ENCODE measurements at places on chromosomes 3 and 15.

- DNase-seq, result no peak
- H3K36me3 ChIP-seq, result no peaks in the 10 kb centered on the region
- H3K4me1 ChIP-seq, result no peaks in the 10 kb centered on the region
- H3K27ac ChIP-seq, result no peak overlapping the region
- no peaks in the 10 kb centered on the region for H3K27me3 ChIP-seq
These were observed 24.3 kb upstream of the FBXL22 start for GRCh38 chr15:63572749-63573464.

DNA sequence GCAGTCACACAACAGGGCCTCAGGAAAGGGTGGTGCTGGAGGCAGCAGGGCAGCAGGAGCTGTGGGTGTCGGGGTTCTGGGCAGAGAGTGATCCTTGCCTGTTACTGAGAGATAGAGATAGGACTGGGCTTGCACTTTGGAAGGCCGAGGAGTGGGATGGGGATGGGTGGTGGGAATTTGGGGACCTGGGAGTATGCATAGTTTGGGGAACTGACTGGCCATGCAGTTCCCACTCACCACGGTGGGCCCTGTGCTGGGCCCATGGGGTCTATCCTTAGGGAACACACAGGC, 192.5 kb upstream of the LINGO1 start:
- H3K4me3 ChIP-seq, result no peak overlapping the region
- DNase-seq, result no peak
- no peak overlapping the region for H3K27ac ChIP-seq
- no peaks in the 10 kb centered on the region for H3K36me3 ChIP-seq
- peaks cover 2% of the 10 kb centered on the region for H3K27me3 ChIP-seq

GRCh38 chr3:65712140-65712539, 326.6 kb downstream of the MAGI1 start:
- no peaks in the 10 kb centered on the region for H3K27me3 ChIP-seq
- H3K36me3 ChIP-seq, result no peaks in the 10 kb centered on the region
- DNase-seq, result no peak

GRCh38 chr3:41907330-41908073, 54.4 kb downstream of the ULK4 start:
- H3K27me3 ChIP-seq, result no peaks in the 10 kb centered on the region
- H3K4me3 ChIP-seq, result no peak overlapping the region
- no peak overlapping the region for H3K27ac ChIP-seq

DNA sequence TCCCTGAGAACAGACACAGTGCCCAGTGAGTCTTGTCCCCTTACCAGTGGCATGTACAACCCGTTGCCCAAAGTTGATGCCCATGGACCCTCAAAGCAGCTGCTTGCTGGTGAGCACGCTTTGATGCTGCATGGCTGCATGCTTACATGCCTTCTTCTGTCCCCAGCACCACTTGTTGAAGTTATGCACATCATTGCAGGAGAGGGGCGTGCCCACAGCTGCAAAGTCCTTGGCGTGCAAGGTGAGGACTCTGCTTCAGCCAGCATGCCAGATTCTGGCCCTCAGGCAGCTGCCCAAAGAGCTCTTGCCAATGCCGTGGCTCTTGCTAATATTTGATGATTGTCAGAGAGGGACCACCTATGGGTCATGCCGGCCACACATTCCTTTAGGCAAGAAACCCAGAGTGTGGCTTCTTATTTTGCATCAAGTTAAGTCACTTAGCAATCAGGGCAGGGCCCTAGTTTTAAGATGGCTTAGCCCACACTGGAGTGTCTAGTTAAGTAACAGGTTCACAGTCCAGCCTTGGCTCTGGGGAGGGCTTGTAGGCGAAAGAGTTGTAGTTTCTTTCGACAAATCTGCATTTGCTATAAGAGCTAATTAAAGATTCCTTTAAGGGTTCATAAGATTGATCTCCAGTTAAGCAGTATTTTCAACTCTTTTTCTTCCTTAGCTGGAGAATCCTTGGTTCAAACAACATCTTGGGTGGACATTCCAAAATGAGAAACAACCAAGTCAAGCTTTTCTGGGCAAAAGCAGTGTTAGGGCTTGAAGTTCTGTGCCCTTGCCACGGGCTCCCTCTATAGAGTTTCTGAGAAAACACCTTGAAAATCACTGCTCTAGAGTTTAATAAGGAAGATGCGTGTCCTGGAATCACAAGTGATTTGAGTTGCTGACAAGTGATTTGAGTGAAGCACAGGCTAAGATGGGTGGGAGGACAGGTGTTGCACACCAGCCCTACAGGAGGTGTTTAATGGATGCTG, 128.6 kb downstream of the SLCO3A1 start:
- no peak overlapping the region for H3K27ac ChIP-seq
- H3K27me3 ChIP-seq, result no peaks in the 10 kb centered on the region

DNA sequence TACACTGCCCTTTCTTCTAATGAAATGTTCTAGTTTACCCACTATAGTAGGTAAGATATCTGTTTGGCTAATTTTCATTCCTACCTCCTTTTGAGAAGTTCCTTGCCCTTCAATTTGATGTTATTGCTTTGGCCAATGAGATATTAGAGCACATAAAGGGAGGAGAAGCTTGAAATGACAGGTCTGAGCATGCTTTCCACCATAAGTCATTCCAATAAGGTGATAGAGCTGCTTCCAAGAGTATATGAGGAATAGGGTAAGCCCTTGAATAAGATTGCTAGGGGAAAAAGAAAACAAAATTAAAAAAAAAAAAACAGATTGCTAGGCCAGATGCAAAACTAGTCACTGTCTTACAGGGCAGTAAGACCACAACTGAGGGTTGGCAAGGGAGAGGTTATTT, 78.9 kb upstream of the TRIM42 start:
- H3K4me1 ChIP-seq, result no peaks in the 10 kb centered on the region
- H3K4me3 ChIP-seq, result no peak overlapping the region
- no peaks in the 10 kb centered on the region for H3K36me3 ChIP-seq
- H3K27ac ChIP-seq, result no peak overlapping the region

DNA sequence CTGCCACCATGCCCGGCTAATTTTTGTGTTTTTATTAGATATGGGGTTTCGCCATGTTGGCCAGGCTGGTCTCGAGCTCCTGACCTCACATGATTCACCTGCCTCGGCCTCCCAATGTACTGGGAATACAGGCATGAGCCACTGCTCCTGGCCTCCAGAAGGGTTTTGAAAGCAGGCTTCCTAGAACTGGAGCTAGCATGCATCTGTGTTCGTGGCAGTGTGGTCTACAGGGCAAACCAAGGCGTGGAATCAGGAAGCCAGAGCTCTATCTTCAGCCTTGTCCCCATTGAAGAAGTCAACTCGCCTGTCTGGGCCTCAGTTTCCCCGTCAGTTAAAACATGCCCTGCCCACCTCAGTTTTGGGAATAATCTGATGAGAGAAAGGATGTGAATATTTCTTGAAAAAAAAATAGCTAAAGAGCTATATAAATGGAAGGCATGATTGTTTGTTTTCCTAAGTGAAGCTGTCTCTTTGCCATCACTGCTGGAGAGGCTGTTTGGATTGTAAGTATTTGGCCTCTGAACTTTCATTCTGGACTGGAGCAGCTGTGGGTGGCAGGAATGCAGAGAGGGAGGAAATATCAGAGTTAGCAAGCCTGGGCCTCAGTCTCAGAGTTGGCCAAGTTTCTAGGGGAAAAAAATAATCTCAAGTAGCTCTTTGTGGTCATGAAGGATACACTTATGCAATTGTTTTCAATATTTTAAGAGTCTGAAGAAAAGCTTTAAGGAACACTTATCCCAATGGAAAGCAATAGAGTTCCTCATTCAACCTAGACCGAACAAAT, 36.5 kb upstream of the UACA start:
- peak overlapping the region; percentile 56 for H3K27ac ChIP-seq
- peak; percentile 31 for DNase-seq
- no peaks in the 10 kb centered on the region for H3K27me3 ChIP-seq
- H3K4me1 ChIP-seq, result no peaks in the 10 kb centered on the region
- H3K36me3 ChIP-seq, result no peaks in the 10 kb centered on the region

DNA sequence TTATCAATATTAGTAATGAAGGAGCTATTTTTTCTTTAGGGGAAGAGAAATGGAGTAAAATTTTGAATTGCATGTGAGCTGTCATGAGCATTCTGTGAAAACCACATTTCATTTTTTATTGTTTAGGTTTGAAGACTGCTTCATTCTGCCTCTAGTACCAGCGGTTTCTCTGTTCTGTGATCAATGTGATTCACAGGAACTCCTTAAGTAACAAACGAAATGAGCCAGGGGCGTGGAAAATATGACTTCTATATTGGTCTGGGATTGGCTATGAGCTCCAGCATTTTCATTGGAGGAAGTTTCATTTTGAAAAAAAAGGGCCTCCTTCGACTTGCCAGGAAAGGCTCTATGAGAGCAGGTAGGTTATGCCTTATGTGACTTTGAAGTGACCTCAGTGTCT, 13.0 kb downstream of the NIPA2 start:
- H3K27ac ChIP-seq, result no peak overlapping the region
- H3K36me3 ChIP-seq, result no peaks in the 10 kb centered on the region
- H3K27me3 ChIP-seq, result no peaks in the 10 kb centered on the region
- no peak for DNase-seq

- no peak overlapping the region for H3K27ac ChIP-seq
- no peaks in the 10 kb centered on the region for H3K27me3 ChIP-seq
- DNase-seq, result no peak
- H3K36me3 ChIP-seq, result no peaks in the 10 kb centered on the region
These were observed 10.1 kb downstream of the PARP15 start for GRCh38 chr3:122587572-122587971.

DNA sequence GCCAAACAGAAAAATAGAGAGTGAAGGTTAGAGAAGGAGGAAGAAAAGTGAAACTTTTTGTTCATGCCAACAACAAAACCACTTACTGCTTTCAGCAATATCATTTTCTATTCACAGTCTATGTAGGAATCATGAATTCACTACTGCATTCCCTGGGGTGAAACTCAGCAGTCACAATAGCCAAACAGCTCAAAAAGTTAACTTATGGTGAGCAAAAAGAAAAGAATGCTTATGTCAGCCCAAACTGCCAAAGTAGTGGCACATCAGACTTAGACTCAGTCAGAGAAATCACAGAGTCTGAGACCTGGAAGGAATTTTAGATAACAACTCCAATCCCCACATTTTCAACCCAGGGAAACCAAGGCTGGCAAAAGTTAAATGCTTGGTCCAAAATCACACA, 238.7 kb upstream of the TMCO5A start:
- H3K4me1 ChIP-seq, result no peaks in the 10 kb centered on the region
- no peak overlapping the region for H3K4me3 ChIP-seq
- no peak for DNase-seq
- H3K36me3 ChIP-seq, result no peaks in the 10 kb centered on the region

DNA sequence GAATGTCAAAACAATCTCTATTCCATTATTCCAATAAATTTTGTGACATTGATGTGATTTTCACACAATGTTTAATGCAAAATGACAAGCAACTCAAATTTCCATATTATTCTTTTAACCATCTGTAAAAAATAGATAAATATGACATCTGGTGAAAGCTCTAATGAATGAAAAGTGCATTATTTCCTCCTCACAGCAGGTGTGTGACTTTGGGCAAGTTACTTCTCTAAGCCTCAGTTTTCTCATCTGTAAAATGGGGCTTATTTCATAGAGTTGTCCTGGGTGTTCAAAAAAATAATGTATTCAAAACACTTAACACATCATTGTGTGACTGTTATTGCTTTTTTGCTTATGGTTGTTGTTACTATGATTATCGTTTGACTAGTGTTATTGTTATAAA, 70.4 kb downstream of the THBS1 start:
- H3K4me1 ChIP-seq, result no peaks in the 10 kb centered on the region
- H3K27me3 ChIP-seq, result no peaks in the 10 kb centered on the region
- H3K27ac ChIP-seq, result no peak overlapping the region
- no peak overlapping the region for H3K4me3 ChIP-seq
- DNase-seq, result no peak

- H3K36me3 ChIP-seq, result no peaks in the 10 kb centered on the region
- DNase-seq, result no peak
- no peak overlapping the region for H3K4me3 ChIP-seq
- peaks cover 2% of the 10 kb centered on the region for H3K4me1 ChIP-seq
- H3K27ac ChIP-seq, result no peak overlapping the region
These were observed 465.8 kb upstream of the PROK2 start for GRCh38 chr3:72250725-72251124.

- H3K27ac ChIP-seq, result no peak overlapping the region
- H3K36me3 ChIP-seq, result no peaks in the 10 kb centered on the region
- no peaks in the 10 kb centered on the region for H3K4me1 ChIP-seq
- no peaks in the 10 kb centered on the region for H3K27me3 ChIP-seq
- H3K4me3 ChIP-seq, result no peak overlapping the region
- no peak for DNase-seq
These were observed 40.5 kb upstream of the MITF start for GRCh38 chr3:69698728-69699127.

GRCh38 chr3:168037020-168037419, 58.7 kb downstream of the GOLIM4 start:
- no peaks in the 10 kb centered on the region for H3K36me3 ChIP-seq
- H3K4me1 ChIP-seq, result no peaks in the 10 kb centered on the region
- no peak overlapping the region for H3K4me3 ChIP-seq
- no peaks in the 10 kb centered on the region for H3K27me3 ChIP-seq
- no peak overlapping the region for H3K27ac ChIP-seq

DNA sequence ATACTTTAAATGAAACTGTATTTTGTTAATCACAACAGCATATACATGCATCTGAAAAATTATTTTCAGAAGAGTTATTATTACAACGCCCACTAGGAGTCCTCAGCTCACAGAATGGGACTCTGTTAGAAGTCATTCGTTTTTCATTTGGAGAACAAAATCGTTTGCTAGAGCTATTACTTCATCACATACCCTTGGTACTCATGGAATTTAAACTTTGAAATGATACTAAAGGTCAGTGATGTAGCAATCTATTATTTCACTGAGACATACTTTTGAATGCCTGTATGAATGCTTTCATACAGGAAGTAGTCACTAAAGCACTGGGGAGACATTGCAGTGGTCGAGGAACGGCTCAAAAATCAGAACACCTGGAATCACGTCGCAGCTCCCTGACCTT, 198.1 kb downstream of the MBNL1 start:
- no peaks in the 10 kb centered on the region for H3K36me3 ChIP-seq
- no peak overlapping the region for H3K4me3 ChIP-seq
- DNase-seq, result no peak
- H3K27me3 ChIP-seq, result no peaks in the 10 kb centered on the region
- no peaks in the 10 kb centered on the region for H3K4me1 ChIP-seq

- no peaks in the 10 kb centered on the region for H3K36me3 ChIP-seq
- H3K27me3 ChIP-seq, result no peaks in the 10 kb centered on the region
These were observed 4.3 kb upstream of the CCR4 start for GRCh38 chr3:32946973-32947788.

GRCh38 chr3:134136604-134137003, 106.9 kb upstream of the SLCO2A1 start:
- DNase-seq, result no peak
- H3K36me3 ChIP-seq, result no peaks in the 10 kb centered on the region
- no peak overlapping the region for H3K4me3 ChIP-seq
- no peak overlapping the region for H3K27ac ChIP-seq
- H3K4me1 ChIP-seq, result no peaks in the 10 kb centered on the region

- H3K36me3 ChIP-seq, result no peaks in the 10 kb centered on the region
- peaks cover 2% of the 10 kb centered on the region for H3K4me1 ChIP-seq
- no peak overlapping the region for H3K4me3 ChIP-seq
These were observed 13.5 kb upstream of the FAM3D start for GRCh38 chr3:58679974-58680666.

Measured in prostate gland (tissue), 2 donors.